ENCODE measurements at places on chromosomes 3 and 15.
A peak's percentile ranks its signal among the peaks of the same experiment; 100 is the strongest.

GRCh38 chr3:49279376-49279775 is 2.3 kb upstream of the C3orf62 start:
- no peak for DNase-seq

GRCh38 chr15:74642348-74642733 is 26.7 kb downstream of the CLK3 start:
- DNase-seq: no peak

- DNase-seq: no peak
Measured at GRCh38 chr15:37015451-37015850, 84.9 kb downstream of the MEIS2 start.

GRCh38 chr3:182766099-182766498 is 27.2 kb upstream of the ATP11B start:
- DNase-seq: peak; percentile 68

GRCh38 chr3:88003115-88003755 is 55.6 kb downstream of the CGGBP1 start:
- peak; percentile 80 for DNase-seq

DNA sequence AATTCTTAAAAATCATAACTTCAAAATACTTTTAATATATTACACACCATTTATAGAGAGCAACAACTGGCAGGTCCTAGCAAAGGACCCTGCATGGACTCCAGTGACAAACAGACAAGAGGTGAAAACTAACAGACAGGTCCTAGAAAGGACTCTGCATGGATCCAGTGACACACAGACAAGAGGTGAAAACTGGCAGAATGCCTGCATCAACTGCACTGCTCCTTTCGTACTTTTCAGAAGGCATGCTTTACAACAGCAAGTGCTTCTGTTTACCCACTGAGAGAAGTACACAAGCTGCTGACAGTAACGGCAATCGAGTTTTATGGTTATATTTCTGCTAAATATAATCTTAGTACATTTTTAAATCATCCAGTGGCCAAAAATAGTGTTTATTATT is 24.3 kb upstream of the GP5 start:
- DNase-seq: no peak

GRCh38 chr3:177483182-177483967 is 286.1 kb upstream of the TBL1XR1 start:
- DNase-seq: peak; percentile 76

GRCh38 chr3:194584866-194585265 is 48.4 kb downstream of the TMEM44 start:
- no peak for DNase-seq

GRCh38 chr3:72590732-72591221 is 257.5 kb downstream of the SHQ1 start:
- DNase-seq: no peak

- DNase-seq: no peak
Measured at GRCh38 chr3:9201955-9202354, 47.5 kb downstream of the SRGAP3 start.

DNA sequence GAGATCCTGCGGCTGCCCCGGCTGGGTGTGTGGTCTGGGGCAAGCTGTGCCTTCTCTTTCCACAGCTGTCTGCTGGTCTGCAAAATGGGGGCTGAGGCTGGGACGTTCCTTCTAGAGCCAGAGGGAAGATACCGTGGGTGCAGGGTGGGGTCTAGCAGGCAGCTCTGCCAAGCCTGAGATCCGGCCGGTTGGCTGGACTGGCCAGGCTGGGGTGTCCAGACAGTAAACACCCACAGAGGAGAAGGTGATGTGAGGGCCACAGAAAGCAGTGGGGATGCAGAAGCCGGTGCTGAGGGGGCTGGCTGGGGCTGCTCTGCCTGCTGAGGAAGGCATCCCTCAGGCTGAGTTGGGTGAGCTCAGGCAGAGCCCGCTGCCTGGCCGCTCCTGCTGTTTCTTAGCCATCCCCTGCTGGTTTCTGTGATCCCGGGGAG is 46.1 kb downstream of the FBLN2 start:
- DNase-seq: no peak

DNA sequence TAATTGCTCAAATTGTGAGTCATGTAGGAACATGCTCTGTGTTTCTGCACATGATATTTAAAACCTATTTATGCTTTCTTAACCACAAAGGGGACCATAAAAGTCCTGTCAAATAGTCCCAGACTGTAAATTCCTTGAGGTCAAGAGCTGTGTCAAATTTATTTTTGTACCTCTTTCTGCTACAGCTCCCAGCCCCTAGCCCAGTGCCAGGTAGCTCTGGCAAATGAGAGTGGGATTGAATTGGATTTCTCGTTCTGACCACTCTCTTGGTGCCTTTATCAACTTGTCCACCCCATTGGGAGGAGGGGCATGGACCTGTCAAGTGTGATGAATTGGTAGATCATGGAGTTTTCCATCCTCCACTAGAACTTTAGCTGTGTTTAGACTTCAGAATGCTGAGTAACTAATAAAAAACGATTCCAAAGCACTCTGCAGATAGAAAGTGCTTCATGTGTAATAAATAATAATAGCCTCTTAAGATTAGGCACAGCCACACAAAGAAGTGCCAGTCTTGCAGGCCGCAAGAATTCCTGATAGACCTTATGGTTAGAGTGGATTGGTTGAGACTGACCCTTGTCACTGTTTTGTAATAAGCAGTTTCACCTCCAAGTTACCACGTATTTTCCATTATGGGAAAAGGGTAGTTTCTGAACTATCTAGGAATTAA is 120.4 kb downstream of the LPP start:
- DNase-seq: no peak

- no peak for DNase-seq
Measured at GRCh38 chr3:171266034-171266739, 194.0 kb downstream of the TNIK start.

GRCh38 chr3:13762906-13763305 is 117.0 kb downstream of the WNT7A start:
- no peak for DNase-seq

DNA sequence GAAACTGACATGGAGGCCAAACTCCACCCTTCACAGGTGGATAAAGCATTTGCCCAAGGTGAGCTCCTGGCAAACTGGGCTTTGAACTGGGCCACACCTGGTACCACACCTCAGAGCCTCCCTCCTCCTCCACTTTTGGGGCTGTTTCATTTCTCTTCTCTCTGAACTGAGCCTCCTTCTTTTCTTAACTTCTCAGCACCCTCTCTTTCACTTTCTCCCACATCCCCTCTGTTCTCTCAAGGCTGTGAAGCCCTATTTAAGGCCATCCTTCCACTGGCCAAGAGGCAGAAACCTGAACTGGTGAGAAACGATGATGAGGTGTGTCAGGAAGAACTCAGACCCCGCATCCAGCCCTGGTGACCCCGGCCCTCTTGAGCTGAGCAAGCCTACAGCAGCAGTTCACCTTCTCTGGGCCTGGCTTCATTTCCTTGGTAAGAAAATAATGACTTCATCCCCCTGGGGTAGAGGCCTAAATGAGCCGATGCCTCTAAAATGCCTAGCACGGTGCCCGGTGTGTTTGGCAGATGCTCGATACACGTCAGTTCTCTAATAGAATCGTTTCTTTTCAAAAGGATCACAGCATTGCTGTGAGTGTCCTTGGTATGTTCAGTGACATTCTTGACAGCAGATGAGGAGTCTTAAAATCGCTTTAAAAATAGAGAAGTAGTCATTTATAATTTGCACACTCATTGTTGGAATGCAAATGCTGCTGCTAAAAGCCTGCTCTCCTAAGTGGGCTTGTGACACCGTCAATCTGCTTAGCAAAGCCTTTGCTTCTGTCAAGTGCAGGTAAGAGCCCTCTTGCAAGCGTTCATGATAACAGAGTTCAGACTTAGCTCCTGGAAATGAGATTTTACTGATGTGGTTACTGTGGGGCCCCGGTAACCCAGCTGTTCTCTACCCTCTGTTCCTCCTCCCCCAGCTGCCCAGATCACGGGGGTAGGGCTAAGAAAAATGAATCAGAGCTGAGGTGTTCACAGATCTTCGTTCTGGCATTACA is 97.7 kb upstream of the ATP2B2 start:
- no peak for DNase-seq

DNA sequence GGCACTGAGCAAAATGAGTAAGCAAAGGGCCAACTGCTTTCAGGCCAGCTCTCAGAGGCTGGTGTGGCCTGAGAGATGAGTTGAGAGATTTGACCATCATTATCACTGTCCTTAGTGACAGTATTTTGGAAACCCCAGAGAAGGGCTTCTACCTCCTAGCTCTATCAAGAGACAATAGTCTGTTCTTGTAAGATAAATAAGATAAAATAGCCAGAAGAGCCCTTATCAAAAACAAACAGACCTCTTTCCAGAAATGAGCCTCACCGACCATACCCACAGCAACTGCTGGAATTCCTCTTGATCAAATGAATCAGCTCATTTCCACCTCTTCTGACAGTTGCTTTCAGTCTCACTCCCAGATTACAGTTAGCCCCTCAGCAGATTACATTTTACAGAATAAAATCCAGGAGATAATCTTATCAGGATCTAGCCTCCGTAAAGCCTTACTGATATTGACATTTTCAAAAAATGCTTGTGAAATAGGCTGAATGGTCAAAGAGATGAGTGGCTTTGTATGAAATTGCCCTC is 4.5 kb downstream of the HDC start:
- DNase-seq: peak; percentile 95

DNA sequence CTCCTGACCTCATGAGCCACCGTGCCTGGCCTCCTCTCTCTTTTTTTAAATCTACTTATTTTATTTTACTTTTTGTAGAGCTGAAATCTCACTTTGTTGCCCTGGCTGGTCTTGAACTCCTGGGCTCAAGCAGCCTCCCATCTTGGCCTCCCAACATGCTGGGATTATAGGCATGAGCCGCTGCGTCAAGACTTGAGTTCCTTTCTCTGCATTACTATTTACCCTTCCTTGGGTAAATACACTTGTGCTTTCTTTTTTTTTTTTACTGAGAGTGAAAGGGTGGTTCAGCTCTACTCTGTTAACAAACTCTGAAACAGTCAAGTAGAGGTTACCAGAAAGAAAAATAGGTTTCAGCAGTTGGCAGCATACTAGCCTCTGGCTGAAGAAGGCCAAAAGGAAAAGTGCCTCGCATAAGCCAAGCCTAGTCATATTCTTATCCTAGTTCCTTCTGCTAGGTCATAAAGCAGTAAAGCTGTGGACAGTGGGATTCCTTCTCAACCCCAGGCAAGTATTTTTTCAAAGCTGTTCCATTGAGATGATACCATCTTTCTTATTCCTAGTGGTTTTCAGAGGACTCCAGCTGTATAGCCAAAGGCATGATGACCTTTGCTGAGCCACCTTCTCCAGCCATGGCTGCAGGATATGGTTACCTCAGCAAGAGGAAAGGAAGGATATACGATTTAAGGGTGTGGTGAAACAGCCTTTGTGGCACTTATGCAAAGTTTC is 135.1 kb downstream of the RBPMS2 start:
- DNase-seq: no peak

DNA sequence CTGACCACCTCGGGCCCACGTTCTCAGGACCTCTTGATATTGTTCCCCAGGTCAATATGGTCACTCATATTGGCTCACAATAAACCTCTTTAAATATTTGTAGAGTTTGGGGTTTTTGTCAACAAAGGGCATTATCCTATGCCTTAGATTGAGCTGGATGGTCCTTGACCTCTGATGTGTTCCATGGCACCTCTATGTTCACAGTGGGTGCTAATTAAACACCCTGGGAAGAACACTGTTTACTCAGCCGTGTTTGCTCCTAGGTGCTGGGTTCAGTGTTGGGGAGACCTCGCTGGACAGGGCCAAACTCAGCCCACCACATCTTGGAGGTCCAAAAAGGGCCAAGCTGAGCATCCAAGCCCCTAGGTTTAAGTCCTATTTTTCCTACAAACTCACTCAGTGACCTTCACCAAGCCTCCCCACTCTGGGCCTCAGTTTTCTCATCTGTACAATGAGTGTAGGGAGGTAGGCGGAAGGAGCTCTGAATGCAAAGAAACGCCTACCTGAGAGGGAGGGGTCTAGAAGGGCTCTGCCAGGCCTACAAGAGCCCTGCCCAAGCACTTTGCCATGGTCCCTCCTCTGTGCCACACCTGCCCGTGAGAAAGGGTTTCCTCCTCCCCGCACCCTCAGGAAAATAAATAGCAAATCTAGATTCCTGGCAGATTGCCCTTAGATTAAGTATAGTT is 7.2 kb downstream of the FAM174B start:
- no peak for DNase-seq

DNA sequence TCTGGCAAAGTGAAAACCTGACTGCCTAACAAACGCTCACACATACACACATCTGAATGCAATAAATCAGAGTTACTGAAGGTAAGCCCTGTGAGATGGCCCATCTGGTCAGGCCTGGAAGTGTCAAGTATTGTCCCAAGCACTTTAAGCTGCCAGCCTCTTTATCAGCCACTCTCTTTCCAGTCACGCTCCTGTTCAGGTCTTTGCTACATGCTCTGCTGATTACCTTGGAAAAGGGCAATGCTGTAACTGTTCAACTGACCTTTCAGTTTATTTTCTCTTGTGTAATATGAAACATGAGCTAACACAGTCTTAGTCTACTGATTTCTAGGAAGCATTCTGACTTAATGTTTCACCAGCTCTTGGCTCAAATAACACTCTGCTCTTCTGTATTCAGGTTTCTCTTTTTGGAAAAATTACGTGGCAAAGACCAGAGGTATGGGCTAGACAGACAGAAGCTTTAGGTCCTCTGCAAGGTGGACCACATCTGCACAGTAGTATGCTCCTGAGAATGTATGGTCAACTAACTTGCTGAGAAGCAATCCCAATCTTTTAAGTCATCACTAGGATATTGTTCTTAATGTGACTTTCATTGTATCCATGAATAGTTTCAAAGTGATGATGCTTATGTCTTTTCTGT is 44.5 kb downstream of the GBE1 start:
- DNase-seq: no peak

GRCh38 chr3:171511450-171511849 is 51.2 kb upstream of the TNIK start:
- DNase-seq: peak; percentile 85

DNA sequence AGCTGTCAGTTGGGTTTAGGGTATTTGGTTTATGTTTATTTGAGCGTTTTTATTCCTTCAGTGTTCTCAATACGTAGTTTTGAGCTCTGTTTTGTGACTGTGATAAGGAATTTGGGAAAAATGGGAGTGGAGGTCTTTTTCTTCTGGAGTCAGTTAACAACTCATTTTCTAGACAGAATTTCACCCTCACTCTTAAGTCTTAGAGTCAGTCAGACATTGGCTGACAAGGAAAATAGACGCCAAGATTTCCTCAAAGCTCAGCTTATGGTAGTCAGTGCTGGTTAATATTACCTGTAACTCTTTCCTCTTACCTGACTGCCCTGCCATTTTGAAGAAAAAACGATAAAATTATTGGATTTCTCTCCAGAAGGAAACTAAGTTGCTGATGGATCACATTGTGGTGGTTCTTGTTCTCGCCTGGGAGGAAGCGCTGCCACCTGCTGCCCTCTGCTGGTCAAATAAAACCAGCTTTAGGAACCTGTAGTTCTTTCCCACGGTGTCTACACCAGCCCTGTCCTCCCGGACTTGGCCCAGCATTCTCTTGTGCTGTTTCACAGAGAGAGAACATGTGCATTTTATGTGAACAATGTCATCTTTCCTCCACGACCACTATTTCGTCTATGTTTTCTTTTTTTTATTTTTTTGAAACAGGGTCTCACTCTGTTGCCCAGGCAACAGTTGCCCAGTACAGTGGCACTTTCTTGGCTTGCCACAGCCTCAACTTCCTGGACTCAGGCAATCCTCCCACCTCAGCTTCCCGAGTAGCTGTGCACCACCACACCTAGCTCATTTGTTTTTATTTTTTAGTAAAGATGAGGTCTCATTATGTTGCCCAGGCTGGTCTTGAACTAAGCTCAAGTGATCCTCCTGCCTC is 41.4 kb upstream of the UMPS start:
- peak; percentile 78 for DNase-seq
